ENCODE measurements at places on chromosomes 5 and 9.

- no peak for DNase-seq
Observed at GRCh38 chr5:21573416-21574314, 1279.5 kb downstream of the CDH12 start.

DNA sequence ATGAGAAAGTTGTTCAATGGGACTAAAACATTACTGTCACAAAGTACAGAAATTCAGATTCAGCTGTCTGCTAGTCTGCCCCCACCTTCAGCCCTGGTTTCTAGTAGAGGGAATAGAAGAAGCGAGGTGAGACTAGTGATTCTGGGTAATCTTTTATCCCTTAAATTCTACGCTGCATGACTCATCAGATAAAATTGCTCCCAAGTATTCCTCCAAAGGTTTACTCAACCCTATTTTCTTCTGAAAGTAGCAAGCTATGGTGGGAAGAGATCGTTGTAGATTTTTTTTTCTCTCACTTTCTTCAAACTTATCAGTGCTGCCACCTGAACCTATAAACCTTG is 318.9 kb upstream of the RIOK2 start:
- DNase-seq: no peak

GRCh38 chr9:136952321-136952850 is 313 bp downstream of the LCN12 start:
- no peak for DNase-seq

DNA sequence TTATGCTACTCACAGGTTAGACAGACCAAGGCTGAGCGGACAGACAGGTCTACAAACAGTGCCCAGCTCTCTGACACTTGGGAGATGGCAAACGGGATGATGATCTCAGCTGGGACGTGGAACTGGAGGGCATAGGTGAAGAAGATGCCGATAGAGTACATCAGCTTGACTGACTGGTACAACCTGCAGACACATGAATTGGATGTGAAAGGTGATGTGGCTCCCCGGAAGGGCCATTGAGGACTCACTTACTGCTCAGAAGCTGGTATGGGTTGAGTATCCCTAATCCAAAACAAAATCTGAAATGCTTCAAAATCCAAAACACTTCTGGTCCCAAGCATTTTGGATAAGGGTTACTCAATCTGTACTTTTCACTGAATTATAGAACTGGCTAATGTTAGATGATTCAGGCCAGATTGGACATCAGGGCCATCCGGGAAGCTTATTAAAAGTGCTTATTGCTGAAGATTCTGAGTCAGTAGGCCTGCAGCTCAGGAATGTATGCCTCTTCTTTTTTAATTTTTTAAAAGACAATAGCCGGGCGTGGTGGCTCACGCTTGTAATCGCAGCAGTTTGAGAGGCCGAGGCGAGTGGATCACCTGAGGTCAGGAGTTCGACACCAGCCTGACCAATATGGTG is 22.4 kb downstream of the SLC36A3 start:
- no peak for DNase-seq

GRCh38 chr5:72146056-72146455 is 38.8 kb downstream of the MAP1B start:
- no peak for DNase-seq

GRCh38 chr5:15243301-15244020 is 256.5 kb upstream of the FBXL7 start:
- no peak for DNase-seq

DNA sequence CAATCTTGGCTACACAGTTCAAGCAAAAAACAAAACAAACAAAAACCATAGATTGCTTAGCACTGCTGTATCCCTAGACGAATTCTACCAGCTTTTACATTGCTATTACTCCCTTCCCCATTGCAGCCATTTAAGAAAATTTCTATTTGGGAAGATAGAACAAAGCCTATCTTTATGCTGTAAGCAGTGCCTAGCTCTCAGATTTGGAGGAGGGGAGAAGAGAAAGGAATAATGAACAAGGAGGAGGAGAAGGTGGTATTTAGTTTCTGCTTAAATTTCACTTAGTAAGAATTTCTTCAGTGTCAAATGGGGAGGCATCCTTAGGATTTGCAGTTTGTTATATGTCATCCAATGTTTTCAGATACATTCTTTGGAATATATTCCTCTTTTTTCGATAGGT is 16.2 kb upstream of the TLE1 start:
- DNase-seq: no peak

- DNase-seq: peak; percentile 45
Observed at GRCh38 chr9:98117984-98118639, 910 bp downstream of the TRIM14 start.

DNA sequence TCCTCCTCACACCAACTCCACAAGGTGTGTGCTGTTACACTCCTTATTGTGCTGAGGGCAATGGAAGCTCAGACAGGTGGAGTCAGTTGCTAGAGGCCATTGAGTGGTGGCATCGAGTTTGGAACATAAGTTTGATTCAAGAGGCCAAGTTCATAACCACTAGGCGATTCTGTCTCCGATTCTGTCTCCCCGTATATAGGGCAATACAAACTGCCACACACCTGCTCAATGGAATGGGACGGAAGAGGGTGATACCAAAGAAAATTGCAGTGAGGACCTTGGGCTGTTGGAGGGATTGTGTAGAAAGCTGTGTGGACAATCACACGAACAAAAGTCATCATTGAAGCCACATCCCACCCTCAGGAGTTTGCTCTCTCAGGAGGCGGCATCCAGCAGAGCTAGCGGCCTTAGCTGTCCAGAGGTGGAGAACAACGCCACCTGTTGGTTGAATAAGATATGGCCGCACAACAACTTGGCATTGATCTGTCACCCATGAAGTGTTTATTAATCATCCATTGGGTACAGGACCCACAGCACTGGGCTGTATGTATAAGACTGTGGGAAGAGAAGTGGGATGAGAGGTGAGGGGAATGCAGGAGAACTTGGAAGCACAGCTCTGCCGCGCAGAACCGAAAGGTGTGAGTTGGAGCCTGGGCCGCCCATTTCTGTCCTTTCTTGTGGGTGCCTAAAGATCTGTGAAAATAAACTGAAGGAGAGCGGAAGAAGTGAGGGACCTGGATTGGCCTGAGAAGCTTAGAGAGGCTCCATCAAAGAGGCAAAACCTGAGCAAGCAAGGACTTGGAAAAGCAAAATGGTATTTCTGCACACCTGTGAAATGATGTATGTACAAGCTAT is 16.1 kb upstream of the NEUROG1 start:
- DNase-seq: peak; percentile 51

GRCh38 chr9:120723565-120723964 is 9.3 kb upstream of the MEGF9 start:
- no peak for DNase-seq

- DNase-seq: no peak
Observed at GRCh38 chr5:73311291-73312110, 137.1 kb downstream of the FOXD1 start.

GRCh38 chr5:76805821-76806505 is 12.9 kb upstream of the F2RL1 start:
- no peak for DNase-seq

GRCh38 chr5:38284384-38284783 is 26.0 kb downstream of the EGFLAM start:
- no peak for DNase-seq

DNA sequence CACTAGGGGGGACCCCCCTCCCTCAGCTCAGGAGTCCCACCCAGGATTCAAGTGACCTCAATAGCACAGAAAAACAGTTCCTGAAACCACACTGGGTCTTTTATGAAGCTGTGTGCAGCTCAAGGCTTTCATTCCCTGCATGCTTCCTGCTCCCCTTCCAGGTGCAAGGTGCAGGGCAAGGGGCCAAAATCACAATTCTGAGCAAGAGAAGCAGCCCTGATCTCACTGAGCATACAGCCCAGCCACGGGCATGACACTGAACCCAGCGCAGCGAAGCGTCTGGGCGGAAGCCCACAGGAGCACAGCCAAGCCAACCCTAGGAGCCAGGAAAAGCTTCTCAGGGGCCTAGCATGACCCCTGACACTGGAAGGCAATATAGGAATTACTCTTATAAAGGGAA is 62.9 kb downstream of the IRX2 start:
- DNase-seq: no peak

- DNase-seq: no peak
Observed at GRCh38 chr5:67910546-67910945, 305.0 kb upstream of the PIK3R1 start.

DNA sequence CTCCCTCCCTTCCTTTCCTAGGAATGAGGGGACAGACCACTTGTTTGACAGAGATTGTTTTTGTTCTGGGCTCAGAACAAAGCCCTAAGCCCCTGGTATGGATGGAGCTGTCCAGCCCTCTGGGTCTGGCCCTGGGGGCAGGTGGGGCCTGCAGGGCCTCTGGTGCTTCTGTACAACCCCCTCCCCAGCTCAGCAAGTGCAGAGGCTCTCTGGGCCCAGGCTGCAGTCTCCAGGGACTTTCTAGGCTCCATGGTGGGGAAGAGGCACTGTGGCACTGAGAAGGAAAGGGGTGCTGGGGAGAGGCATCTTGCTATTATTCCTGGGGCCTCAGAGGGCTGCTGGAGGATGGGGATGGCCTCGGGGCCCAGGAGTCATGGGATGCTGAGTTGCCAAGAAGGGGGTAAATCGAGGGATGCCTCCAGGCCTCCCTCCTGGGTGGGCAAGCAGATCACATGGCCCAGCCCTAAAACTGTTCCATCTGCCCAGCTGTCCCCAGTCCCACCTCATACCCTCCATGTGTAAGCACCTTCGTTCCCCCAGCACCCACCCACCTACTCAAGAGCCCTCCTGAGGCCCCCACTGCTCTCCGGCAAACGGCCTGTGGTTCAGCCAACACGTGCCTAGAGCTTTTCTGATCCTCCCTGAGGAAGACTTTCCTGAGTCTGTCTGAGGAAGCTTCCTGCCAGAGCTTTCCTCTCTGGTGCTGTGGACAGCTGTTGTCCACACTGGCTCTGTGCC is 225.7 kb downstream of the CACNA1B start:
- no peak for DNase-seq

GRCh38 chr9:123481209-123481865 is 125.3 kb downstream of the CRB2 start:
- DNase-seq: no peak

DNA sequence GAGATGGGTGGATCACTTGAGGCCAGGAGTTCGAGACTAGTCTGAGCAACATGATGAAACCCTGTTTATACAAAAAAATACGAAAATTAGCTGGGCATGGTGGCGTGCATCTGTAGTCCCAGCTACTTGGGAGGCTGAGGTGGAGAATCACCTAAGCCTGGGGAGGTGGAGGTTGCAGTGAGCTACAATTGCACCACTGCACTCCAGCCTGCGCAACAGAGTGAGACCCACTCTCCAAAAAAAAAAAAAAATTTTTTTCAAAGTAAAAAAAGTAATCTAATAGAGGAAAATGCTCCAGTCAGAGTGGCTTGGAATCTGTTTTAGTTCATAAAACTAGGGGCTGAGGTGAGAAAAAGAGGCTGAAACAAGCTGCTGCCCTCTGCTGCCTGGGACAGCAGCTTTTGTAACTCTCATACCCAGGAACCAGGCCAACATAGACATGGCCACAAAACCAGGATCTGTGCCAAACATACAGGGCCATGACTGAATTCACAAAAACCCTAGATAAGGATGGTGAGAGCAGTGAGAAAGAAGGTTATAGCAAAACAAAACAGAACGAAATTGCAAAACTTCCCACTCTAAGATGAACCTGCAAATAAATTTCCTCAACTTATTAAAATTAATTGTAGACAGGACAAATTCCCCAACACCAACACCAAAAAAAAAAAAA is 13.1 kb upstream of the DCAF12 start:
- DNase-seq: no peak

GRCh38 chr9:88164850-88165249 is 26.6 kb upstream of the SPATA31C2 start:
- DNase-seq: no peak

- DNase-seq: peak; percentile 51
Observed at GRCh38 chr5:14628346-14628745, 36.2 kb upstream of the OTULIN start.

- no peak for DNase-seq
Observed at GRCh38 chr9:36116593-36116992, 19.9 kb upstream of the GLIPR2 start.

DNA sequence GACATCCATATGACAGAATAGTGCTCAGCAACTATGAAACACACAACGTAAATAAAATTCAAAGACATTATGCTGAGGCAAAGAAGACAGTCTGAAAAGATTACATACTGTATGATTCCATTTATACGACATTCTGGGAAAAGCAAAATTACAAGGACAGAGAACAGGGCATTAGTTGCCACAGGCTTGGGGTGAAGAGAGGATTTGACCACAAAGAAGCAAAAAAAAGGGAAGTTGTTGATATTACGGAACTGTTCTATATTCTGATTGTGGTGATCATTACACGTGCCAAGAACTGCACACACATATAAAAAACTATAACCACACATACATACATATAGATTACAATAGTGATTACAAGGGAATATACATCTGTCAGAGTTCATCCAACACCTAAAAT is 24.1 kb downstream of the CDK5RAP2 start:
- no peak for DNase-seq

DNA sequence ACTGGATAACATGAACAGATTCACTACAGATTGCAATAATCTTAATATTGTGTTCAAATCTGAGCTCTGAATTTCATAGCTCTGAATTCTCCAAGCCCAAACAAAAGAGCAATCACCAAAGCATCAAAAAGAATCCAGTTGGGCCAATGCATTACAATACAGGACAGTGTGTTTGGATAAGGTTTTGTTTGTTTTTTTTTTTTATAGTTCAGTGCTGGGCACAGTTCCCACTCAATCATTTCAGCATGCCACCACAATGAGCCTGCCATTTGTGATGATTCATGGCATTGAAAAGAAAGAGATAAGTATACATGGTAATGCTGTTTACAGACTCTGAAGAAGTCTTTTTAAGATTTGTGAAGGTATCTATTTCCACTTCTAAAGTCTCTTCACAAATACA is 1.7 kb upstream of the HTR1A start:
- no peak for DNase-seq

- no peak for DNase-seq
Observed at GRCh38 chr9:18739127-18739526, 265.2 kb downstream of the ADAMTSL1 start.

- no peak for DNase-seq
Observed at GRCh38 chr5:100469767-100470166, 65.4 kb upstream of the FAM174A start.
